Anterior cingulate cortex (tissue), 58 donors: ENCODE measurements at places on chromosomes 12 and 14.
A peak's percentile ranks its signal among the peaks of the same experiment; 100 is the strongest.

GRCh38 chr12:8894378-8894777, 19.9 kb upstream of the PHC1 start:
- DNase-seq: no peak

GRCh38 chr12:51694146-51694545, 103.1 kb downstream of the SCN8A start:
- DNase-seq: no peak

- DNase-seq: no peak
These were observed 222.9 kb downstream of the C12orf50 start for GRCh38 chr12:87806310-87806709.

DNA sequence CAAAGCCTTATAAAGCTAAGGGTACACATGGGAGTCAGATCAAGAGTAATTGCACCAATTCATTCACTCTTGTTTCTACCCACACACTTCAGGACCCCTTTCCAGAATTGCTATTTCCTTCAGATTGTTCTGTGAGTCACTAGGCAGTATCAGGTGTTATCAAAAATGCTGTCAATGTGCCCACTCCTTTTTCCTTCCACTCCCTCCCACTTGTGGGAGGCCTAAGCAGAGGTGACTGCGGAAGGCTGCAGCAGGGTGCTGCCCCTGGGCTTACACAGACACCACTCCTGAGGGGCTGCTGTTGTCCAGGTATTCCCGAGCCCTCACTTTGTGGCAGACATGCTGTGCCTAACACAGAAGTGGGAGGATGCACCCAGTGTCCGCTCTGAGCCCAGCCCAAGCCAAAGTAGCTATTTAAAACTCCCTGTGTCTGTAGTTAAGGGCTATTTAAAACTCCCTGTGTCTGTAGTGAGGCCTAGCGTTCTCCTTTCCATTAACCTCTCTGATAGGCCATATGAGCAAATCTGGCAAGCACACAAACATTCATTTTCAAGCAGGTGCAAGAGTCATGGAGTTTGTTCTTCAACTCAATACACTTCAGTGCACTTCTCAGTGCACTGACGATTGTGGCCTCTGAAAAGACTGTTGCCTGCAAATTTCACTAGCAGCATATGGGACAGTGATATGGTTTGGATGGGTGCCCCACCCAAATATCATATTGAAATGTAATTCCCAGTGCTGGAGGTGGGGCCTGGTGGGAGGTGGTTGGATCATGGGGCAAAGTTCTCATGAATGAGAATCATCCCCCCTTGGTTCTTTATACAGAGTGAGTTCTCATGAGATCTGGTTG, 117.8 kb downstream of the PHLDA1 start:
- no peak for DNase-seq

DNA sequence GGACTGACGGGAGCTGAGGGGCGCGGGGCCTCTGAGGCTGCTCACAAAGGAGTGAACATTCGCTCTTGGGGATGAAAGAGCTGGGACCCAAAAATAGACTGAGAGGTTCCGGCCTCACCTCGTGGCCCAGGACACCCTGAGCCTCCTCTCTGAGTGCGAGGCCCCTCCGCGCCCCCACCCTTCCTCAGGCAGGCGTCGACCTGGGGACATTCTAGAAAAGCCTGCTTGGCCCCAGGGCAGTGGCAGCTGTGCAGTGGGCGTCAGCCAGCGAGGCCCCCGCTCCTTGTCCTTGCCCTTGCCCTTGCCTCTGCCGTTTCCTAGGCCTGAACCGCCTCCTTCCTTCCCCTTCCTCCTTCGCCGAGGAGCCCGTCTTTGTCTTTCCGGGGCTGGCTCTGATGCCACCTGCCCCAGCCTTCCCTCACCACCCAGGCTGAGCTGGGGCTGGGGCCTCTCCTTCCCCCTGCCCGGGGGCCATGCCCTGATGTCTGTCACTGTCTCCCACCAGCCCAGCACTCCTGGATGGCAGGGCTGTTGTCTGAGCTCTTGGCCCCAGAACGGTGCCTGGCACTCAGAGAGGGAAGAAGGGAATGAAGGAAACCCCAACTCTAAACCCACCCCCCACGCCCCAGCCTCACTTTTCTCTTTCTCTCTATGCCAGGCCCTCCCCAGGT, 208.2 kb upstream of the RTL1 start:
- no peak for DNase-seq

- no peak for DNase-seq
These were observed 60.6 kb downstream of the FBXL14 start for GRCh38 chr12:1533602-1534304.

DNA sequence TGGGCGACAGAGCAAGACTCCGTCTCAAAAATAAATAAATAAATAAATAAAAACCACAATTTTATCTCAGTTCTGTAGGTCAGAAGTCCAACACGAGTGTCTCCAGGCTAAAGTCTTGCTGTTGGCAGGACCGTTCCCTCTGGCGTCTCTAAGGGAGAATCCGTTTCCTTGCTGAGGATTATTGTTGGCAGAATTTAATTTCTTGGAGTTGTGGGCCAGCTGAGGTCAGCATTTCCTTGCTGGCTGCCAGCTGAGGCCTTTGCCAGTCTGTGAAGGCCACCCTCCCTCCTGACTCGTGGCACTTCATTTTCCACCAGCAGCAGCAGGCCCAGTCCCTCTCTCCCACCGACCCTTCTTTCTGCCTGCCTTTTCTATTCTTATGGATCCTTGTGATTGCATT, 17.2 kb downstream of the PSMC1 start:
- no peak for DNase-seq

DNA sequence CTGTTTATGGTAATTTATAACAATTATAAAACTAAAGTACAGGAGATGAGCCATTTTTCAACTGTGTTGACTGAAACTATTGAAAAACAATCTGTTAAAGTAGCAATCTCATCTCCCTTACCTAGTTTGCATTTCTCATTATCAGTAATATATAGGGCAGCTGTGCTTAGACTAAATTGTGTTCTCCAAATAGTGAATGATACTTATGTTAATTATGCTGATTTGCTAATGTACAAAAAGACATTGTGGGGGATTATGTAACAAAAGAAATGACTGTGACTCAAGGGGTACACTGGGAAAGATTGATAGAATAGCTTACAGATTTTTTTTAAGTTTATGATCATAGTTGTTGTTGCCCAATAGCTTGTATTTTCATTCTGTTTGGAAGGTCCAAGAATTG, 207.7 kb downstream of the FUT8 start:
- DNase-seq: no peak

DNA sequence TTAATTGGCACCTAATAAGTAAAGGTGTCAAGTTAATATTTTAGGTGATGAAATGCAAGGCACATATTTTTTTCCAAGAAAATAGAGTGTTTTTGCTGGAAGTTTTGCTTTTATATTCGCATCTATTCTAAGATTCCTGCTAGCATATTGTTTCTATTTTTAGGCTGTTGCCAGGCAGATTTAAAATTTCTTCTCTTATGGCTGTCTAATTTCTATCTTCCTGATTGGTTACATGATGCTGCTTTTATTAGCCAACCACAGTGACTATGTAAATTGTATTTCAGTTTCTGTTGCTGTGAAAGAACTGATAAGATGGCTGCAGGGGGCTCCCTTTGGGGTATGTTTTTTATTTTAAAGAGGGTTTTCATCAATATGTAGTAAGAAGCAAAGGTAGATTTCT, 42.7 kb downstream of the ATF7IP start:
- DNase-seq: no peak

GRCh38 chr14:54909817-54910558, 7.4 kb upstream of the GCH1 start:
- no peak for DNase-seq

- no peak for DNase-seq
These were observed 10.2 kb downstream of the INHBC start for GRCh38 chr12:57444744-57445143.

DNA sequence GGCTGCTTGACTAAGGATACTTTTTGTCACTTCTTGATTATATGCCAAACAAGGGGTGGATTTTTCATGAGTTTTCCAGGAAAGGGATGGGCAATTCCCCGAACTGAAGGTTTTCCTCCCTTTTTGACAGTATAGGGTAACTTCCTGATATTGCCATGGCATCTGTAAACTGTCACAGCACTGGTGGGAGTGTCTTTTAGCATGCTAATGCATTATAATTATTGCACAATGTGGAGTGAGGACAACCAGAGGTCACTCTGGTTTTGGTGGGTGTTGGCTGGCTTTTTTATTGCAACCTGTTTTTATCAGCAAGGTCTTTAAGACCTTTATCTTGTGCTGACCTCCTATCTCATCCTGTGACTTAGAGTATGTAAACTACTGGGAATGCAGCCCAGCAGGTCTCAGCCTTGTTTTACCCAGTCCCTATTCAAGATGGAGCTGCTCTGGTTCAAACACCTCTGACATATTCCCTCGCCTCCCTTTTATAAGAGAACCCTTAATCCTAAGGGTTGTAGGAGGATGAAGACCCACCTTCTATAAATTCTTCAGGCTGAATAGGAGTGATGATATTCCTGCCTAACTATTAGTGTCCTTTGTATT, 471.2 kb downstream of the ATP23 start:
- DNase-seq: no peak

- DNase-seq: no peak
These were observed 23.7 kb upstream of the OSBPL8 start for GRCh38 chr12:76583301-76583700.

GRCh38 chr14:49479432-49479831, 106.7 kb downstream of the RPS29 start:
- DNase-seq: no peak

DNA sequence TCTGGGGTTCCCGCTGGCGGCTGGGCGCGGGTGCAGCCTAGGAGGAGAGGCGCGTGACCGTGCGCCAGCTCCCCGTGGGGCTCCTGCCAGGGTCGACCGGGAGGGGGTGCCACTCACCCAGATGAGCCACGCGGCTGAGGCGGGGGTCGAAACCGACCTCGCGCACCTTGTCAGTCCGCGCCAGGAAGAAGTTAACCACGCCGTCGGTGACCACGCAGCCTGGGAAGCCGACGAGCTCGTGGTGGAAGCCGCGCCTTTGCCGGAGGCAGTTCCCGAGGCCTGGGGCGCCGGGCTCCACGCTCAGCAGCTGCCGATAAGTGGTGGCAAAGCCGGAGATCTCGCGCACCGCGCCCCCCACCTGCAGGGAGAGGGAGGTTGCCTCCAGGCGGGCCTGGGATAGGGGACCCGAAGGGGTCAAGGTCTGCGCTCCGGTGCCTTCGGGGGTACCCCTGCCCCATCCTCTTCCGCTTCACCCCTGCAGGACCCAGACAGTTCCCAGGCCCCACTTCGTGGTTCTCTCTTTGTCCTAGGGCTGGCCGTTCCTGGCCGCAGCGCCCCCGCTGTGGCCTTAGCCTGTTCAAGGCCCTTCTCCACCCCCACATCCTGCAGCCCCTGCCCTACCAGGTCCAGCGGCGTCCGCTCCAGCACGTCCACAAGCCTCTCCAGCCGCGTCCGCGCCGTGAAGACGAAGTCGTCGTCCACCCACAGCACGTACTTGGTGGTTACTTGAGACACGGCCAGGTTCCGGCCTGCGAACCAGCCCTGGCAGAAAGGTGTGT, 5.3 kb downstream of the B4GALNT1 start:
- DNase-seq: no peak

DNA sequence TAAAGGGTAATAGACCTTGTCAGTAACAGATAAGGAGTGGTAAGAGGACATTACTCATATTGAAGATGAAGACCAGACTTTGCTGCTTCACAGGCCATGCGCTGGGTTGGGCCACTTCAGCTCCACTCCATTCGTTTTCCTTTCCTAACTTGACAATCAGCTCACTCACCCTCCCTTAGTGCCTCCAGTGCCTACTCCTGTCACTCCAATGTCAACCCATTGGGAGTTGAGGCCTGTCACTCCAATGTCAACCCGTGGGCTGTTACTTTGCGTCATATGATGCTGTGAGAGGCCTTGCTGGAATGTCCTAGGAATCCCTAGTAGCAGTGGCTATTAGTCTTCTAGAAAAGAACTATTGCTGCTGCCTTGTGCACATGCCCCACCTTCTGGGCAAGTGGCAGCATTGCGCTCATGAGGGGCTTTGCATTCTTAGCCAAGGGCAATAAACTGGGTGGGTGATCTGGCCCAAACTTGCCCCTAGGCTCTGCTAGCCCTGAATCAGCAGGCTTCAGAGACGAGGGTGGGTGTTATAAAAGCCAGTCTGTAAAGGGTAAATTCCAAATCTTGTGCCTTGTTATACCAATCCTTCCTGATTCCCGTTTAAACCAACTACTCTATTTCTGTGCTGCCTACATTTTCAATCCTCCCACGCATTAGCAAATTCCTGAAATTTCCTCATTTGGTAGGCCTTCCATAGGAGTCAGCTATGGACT, 36.1 kb downstream of the BAZ2A start:
- peak; percentile 13 for DNase-seq

DNA sequence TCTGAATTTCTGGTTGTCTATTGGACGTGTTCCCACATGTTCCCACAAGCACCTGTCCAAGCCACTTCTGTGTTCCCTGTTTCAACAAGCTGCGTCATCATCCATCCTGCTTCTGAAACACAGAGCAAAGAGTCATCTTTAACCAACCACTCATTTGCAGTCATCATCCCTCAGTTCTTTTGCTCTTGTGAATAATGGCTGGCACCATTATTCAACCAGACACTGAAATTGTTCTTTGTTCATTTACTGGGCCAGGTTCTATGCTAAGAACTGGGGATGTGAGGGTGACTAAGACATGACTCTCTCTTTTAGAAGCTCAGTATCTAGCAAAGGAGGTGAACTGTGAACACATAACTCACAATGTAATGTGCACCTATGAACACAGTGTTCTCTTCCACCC, 40.7 kb upstream of the ANO4 start:
- DNase-seq: no peak

- no peak for DNase-seq
These were observed 67.9 kb downstream of the DAAM1 start for GRCh38 chr14:59256331-59256730.

GRCh38 chr12:14843425-14843887, at the start of gene ART4:
Gene ART4, minus strand, starts transcription at chr12:14843526. Its CDS starts 413 bp downstream, at chr12:14843113.
- no peak for DNase-seq

- no peak for DNase-seq
These were observed 4.7 kb upstream of the TMEM229B start for GRCh38 chr14:67493092-67493717.

- no peak for DNase-seq
These were observed 18.9 kb downstream of the VSX2 start for GRCh38 chr14:74257941-74258763.

GRCh38 chr14:99732436-99733210, 48.5 kb downstream of the CYP46A1 start:
- DNase-seq: no peak

GRCh38 chr12:2841056-2841650, 6.3 kb upstream of the NRIP2 start:
- DNase-seq: no peak

DNA sequence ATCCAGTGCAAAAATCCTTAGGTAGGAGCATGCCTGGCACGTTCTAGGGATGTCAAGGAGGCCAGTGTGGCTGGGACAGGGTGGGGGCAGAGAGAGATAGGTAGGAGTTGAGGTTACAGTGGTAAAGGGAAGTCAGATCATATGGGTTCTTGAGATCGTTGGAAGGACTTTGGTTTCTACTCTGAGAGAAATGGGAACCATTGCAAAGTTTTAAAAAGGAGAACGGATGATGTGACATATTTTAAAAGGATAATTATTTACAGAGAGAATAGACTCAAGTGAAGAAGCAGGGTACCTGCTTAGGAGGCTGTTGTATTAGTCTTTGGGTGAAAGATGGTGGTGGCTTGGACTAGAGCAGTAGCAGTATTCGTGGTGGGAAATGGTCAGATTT, 47.6 kb upstream of the ATP2B1 start:
- DNase-seq: no peak

GRCh38 chr12:78666584-78666983, 198.0 kb upstream of the SYT1 start:
- DNase-seq: no peak

- no peak for DNase-seq
These were observed 487.9 kb downstream of the PCNX1 start for GRCh38 chr14:71395151-71395604.
